ENCODE measurements at places on chromosomes 2 and 18. TPM values are rescaled to one million over a fixed set of nuclear protein-coding genes. Genes with fewer than 3 reads are reported as not detected.

GRCh38 chr2:235394278-235394828 is 99.5 kb upstream of the AGAP1 start:
- peak; percentile 98 for DNase-seq

DNA sequence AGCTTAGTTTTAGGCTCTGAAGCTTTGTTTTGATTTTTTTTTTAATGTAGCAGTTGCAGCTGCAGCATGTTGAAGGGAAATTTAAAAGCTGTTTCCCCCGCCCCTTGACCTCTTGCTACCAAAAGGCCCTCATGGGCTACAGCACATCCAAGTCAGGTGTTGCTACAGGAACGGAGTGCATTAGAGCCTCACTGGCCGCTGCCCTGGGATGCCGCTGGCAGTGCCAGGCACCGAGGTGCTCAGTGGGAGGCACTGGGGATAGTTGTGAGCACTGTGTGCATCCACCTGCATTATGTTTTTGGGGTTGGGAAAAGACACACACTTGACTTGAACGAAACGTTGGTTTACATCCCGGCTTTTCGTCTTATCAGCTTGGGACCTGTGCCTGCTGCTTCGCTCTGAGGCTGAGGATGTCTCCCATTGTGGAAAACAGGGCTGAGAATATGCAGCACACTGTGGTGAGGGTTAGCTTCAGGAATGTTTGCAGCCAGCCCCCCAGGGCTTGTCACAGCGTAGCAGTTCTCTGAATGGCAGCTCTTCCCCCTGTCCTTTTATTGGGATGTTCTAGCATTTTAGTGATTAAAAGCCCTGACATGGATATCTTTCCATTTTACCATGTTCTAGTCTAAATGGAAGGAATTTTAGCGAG is 24.1 kb downstream of the DCDC2C start:
- no peak for DNase-seq

DNA sequence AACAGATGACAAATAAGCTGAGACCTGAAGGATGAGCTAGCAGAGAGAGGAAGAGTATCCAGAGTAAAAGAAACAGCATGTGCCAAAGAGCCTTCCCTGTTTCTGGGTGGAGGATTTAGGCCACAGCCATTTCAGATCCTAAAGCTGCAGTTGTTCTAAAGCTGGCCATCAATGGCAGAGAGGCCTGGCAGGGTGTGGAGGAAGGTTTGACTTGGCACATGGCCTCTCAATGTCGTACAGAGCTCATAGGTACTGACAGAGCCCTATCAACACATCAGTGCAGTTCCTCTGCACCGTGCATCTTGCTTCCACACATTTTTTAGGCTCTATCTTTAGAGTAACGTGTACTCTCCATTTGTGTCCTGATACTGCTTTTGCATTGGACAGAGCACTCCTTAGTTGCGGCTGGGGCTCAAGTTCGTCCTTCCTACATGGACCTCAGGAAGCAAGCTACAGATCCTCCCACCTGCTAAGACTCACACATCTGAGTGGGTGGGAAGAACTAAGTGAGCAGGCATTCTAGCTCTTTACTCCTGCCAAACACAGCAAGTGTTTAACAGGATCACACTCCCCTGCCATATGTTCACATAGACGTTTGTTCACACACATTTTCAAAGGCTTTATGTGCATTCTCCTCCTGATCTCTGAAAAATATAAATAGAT is 3.0 kb upstream of the CHMP3 start:
- DNase-seq: no peak

- DNase-seq: no peak
These were observed 975.1 kb downstream of the BCL11A start for GRCh38 chr2:59578349-59578748.

GRCh38 chr2:237012577-237013267 is 73.0 kb upstream of the COPS8 start:
- no peak for DNase-seq

ALKAL2 gene
- total RNA-seq: not detected

DNA sequence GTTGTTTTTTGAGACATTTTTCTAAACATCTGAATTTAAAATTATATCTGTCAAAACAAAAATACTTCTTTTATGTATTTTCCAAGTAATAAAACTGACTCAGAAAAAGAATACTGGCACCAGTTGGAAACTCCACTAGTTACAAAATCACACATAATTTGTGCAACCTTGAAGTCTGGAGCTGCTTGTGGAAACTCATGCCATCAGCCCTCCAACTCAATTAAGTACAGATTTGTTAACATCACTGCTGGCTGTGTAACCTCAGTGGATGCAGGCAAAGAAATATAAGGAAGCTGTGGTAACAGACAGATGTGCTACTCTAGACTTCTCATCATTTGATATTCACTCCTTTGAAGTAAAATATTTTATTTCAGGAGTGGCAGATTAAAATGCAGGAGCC is 30.0 kb upstream of the RAPH1 start:
- no peak for DNase-seq

Data from M059J (cell line).